ENCODE measurements at places on chromosomes 6 and 20.

GRCh38 chr20:17867131-17867925 lies 101.3 kb downstream of the SNX5 start:
- DNase-seq = no peak

- no peak for DNase-seq
Measured at GRCh38 chr6:108937170-108937569, 88.9 kb downstream of the ARMC2 start.

- DNase-seq = no peak
Measured at GRCh38 chr20:48949304-48950170, 28.0 kb downstream of the ARFGEF2 start.

DNA sequence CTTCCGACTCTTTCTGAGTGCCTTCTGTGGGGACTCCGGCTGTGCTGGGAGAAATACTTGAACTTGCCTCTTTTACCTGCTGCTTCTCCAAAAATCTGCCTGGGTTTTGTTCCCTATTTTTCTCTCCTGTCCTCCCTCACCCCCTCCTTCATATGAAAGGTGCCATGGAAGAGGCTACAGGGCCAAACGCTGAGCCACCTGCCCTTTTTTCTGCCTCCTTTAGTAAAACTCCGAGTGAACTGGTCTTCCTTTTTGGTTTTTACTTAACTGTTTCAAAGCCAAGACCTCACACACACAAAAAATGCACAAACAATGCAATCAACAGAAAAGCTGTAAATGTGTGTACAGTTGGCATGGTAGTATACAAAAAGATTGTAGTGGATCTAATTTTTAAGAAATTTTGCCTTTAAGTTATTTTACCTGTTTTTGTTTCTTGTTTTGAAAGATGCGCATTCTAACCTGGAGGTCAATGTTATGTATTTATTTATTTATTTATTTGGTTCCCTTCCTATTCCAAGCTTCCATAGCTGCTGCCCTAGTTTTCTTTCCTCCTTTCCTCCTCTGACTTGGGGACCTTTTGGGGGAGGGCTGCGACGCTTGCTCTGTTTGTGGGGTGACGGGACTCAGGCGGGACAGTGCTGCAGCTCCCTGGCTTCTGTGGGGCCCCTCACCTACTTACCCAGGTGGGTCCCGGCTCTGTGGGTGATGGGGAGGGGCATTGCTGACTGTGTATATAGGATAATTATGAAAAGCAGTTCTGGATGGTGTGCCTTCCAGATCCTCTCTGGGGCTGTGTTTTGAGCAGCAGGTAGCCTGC lies 4.8 kb downstream of the PIM1 start:
- DNase-seq = peak; percentile 3
